ENCODE measurements at places on chromosomes 1 and 21. TPM values are rescaled to one million over a fixed set of nuclear protein-coding genes. Genes with fewer than 3 reads are reported as not detected.

Gene OR2G6
- polyA plus RNA-seq = not detected

Gene FCER1G
- 2.7 TPM for polyA plus RNA-seq

DNA sequence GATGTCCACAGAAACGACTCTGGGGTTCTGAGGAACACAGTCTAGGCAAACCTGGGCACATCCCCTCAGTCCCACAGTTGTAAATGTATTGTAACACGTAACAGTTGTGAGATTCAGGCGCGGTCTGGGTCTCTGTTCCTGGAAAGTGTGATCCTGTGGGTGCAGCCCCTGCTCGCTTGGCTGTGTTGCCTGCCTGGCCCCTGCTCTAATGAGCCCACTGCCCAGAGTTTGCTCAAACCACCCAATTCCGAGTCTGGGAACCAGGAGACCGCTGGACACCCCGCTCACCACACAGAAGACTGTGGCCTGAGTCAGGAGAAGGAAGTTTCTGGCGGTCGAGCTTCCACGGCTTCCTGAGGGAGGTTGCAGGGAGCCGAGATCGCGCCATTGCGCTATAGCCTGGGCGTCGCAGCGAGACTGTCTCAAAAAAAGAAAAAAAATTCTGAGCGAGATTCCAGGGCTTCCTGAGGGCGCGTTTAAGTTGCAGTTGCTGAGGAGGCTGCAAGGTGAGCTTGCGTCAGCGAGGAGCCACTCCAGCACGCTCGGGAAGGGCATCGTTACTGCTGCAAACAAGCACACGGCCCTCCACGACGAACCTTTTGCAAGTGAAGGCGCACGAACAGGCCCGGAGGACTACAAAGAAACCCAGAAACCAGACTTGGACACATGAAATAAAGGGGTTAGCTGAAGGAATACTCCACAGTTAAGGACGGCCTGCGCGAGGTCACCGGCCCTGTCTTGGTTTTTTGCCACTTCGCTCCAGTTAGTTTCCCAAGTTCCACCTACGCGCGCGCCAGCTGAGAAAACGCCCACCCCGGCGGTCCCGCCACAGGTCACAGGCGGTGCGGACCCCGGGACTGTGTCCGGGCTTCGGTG, 1.1 kb downstream of the C21orf58 start:
- H3K27ac ChIP-seq = peak overlapping the region; percentile 59
- DNase-seq = no peak
- peaks cover 6% of the 10 kb centered on the region for H3K36me3 ChIP-seq
- peak overlapping the region; percentile 98 for H3K4me3 ChIP-seq
- H3K4me1 ChIP-seq = no peaks in the 10 kb centered on the region

Gene KRTAP13-3
- polyA plus RNA-seq = not detected

Gene COL11A1
- not detected for polyA plus RNA-seq

Gene LIN28A
- not detected for polyA plus RNA-seq

- H3K4me1 ChIP-seq = peaks cover 8% of the 10 kb centered on the region
- H3K27me3 ChIP-seq = no peaks in the 10 kb centered on the region
- H3K36me3 ChIP-seq = peaks cover 4% of the 10 kb centered on the region
- H3K4me3 ChIP-seq = no peak overlapping the region
- H3K27ac ChIP-seq = no peak overlapping the region
- no peak for DNase-seq
Measured at GRCh38 chr1:173410794-173411236, 66.3 kb upstream of the PRDX6 start.

Gene AZIN2
- polyA plus RNA-seq = 4.3 TPM

- peak overlapping the region; percentile 99 for H3K4me3 ChIP-seq
- peaks cover 19% of the 10 kb centered on the region for H3K4me1 ChIP-seq
- H3K36me3 ChIP-seq = peaks cover 42% of the 10 kb centered on the region
- DNase-seq = no peak
Measured at GRCh38 chr1:44775930-44776729, 790 bp downstream of the RPS8 start.
